ENCODE measurements at places on chromosomes 5 and 9.

DNA sequence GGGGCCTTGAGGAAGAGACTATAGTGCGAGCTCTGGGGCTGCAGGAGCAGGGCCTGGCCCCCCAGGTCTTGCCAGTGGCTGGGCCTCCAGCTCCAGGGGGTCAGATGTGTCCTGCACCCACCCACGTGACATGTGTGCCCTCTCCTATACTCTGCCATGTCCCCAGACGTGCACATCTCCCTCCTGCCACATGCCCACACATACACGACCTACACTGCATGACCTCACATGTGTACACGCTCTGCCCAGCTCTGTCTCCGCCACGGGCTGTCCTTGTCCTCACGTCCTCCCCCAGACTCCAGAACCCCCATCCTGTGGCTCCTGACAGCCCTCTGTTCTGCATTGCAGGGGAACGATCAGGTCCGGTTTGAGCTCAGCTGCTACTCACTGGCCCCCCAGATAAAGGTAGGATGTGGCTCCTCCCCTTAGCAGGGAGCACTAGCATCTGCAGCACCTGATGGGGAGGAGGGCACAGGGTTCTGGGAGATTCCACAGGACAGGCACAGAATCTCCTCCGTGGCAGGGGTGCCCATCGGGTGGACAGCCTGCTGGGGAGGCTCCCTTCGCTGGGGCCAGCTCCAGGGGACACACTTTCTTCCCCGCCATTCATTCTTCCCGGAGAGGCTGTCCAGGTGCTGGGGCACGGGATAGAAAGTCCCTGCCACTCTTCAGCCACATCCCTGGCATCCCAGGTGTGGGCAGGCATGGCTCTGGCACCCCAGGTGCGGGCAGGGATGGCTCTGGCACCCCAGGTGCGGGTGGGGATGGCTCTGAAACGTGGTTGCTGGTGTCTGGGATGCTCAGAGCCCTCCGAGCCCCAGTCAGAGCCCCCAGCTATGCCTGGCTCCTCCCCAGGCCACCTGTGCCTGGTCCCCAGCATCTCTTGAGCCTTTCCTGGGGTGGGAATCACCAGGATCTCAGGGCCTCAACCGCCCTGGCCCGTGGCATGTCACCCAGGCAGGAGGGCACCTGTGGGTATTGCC, 19.3 kb downstream of the ASS1 start:
- DNase-seq, result no peak

DNA sequence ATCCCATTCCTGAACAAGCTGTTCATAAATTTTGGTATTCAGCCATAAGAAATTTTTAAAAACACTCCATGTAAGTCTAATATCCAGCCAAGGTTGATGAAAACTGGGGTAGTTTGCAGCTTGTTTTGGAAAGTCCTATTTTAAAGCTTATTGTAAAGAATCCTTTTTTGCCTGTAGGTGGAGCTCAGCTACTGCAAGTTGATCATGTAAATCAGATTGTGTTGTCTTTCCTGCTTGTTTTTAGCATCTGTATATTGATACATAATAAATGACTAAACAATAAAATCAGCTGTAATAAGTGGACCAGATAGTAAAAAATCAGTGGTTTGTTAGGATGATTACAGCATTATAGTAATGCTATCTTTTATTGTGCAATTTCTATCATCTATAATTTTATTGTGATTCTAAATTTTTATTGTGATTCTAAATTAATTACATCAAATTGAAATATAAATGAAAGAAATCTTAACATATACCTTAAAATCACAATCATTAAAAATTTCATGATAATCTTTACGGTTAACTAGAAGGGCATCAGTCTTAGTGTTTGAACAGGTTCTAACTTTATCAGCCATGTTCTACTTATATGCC, 42.4 kb downstream of the CWC27 start:
- peak; percentile 47 for DNase-seq

DNA sequence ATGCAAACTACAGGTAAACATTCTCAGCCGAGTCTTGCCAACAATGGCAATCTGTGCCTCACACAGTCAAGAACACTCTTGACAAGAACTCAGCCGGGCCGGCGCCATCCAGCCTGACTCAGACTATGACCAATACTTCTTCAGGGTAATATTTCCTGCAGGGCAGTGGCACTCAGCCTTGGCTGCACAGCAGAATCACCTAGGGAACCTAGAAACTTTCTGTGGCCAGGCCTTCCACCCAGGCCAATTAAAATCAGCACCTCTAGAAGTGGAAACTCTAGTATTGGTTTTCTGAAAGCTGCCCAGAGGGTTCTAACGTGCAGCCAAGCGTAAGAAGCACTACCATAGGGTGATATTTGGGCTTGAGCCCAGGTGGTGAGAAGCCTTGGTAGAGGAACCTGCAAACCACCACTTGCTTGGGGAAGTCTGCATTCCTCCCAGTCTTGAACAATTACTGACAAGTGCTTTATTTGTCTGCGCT, 120.6 kb downstream of the TTLL11 start:
- no peak for DNase-seq

GRCh38 chr9:113436728-113437515, 26.4 kb downstream of the C9orf43 start:
- no peak for DNase-seq

- no peak for DNase-seq
These were observed 135.4 kb downstream of the RGS3 start for GRCh38 chr9:113598883-113599282.

DNA sequence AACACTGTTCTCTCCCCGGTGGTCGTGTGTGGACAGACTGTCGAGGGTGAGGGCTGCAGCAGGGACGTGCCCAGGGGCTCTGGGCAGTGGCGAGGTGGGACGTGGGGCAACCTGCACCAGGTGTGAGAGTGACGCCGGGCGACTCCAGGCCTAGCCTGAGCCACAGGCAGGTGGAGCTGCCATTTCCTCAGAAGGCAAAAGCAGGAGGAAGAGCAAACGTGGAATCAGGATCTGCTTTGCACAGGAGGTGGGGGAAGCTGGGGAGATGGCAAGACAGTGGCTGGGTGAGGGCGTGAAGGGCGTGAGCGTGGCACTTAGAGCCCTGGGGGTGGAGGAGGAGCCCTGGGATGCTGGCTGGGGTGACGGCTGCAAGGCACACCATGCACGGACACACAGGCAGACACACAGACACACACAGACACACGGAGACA, 39.6 kb upstream of the NSMF start:
- no peak for DNase-seq

DNA sequence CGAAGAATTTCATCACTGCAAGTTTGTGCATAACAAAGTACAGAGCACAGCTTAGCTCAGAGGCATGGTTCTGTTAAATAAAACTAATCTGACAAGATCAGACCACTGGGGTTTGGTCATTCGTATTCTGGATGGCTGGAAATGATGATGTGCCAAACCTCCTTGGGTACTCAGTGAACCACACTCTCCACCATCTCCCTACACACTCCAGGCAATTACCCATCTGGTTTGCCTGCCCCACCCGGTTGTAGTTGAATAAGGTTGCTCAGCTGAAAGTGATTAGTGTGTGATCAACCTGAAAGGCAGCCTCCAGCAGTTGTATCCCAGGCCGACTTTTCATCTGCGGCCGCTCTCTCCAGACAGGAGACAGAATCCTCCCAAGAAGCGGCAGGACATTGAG, 371.4 kb downstream of the TLE1 start:
- DNase-seq, result no peak

- no peak for DNase-seq
These were observed 8.1 kb downstream of the OSMR start for GRCh38 chr5:38853753-38854470.

- DNase-seq, result no peak
These were observed 77.4 kb downstream of the PHF2 start for GRCh38 chr9:93653760-93654159.

DNA sequence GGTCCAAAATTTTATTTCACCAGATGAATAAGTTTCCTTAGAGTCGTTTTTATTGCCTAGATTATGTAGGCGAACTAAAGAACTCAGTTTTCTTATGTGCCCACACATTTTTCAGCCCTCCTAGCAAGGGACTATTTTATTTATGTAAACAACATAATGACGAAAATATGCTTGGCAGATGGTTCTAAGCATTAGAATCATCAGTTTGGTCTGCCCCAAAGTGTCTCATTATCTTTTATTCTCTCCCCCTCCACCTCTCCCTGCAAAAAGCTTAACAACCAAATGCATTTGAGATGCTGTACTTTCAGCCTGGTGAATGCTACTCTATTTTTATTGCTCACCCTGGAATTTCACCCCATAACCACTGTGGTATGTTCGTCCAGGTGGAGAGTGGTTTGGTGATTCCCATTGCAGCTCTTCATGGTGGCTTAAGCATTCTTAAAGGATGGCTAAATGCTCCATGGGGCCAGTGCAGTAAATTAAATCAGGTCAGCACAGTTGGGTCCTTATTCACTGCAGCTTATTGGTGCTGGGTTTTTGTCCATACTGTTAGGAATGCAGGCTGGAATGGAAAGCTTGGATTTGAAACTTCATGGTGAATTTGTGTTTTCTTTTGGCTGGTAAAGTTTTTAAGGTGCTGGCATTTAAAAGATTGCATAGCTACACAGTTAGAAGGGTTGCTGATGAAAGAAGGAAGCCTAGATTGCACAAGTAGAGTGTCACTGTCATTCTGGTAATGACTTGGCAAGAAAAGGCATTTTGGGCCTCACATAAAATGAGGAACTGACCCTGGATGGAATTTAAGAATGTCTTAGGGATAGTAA, 39.2 kb downstream of the TLE4 start:
- no peak for DNase-seq

DNA sequence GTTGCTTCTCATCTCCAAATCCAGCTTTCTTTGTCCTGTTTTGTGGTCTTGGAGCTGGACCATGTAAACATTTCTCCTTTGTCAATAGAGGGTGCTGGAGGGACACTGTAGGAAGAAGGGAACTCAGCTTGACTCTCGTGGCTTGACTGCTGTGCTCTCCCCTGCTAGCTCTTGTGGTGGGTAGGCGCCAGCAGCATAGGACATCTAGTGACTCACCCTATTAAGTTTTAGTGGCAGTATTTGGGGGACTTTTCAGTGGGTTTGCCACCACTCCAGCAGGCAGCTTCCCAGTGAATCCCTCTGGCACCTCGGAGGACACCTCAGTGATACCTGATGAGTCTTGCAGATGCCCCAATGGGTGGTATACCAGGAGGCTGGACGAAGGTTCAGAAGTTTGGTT, 97.8 kb downstream of the TSSK1B start:
- no peak for DNase-seq

DNA sequence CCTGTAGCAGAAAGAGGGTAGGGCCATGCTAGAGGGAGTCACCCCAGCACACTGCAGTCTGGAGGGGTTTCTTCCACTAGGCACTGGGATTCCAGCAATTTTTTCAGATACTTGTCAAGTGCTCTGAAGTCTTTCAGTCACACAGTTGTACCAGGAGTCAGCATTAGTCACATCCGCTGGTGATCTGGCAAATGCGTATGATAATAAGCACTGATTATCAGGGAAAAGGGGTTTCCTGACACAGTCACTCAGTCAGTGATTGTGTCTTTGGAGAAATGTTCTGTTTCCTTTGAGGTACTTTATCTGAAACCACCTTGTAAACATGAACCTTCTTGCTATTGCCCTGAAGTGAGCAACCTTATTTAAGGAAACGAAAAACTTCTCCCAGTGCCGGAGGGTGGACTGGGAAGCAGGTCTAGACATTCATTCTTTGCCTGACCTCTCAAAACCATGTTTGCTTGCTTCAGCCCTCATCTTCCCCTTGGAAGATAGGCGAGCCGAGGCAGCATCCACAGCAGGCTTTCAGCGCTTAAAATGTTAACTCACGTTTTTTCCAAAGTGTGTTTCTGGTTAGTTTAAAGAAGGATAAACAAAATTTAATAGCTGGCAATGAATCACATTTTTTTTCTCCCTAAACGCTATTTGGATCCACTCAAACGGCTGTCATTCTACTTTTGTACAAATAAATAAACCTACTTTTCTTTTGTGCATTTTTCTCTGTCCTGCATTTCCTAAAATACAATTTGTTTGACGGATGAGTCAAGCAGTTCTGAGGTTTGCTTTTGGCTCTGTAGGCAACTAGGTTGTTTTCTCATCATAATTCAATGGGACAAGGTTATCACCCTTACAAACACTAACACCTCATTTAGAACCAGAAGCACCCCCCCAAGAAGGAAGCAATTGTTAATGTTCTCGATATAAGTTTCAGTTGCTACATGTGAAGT, 77.7 kb downstream of the FOXD1 start:
- DNase-seq, result no peak

DNA sequence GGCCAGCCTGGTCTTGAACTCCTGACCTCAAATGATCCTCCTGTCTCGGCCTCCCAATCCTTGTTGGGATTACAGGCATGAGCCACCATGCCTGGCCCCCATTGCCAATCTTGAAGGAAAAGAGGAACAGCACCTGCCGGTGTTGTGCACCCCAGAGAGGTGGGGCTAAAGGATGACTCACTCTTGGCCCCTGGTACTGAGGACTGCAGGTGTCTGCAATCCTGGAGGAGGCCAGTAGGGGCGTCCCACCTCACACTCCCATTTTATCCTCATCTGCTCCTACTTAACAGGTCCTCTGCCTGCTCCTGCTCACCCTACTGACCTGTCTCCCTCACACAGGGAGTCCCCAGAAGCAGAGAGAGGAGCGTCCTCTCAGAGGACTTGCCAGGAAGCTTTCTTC, 390.4 kb downstream of the ARHGEF28 start:
- no peak for DNase-seq

GRCh38 chr5:181207214-181207959, 2.4 kb upstream of the TRIM7 start:
- DNase-seq, result no peak

DNA sequence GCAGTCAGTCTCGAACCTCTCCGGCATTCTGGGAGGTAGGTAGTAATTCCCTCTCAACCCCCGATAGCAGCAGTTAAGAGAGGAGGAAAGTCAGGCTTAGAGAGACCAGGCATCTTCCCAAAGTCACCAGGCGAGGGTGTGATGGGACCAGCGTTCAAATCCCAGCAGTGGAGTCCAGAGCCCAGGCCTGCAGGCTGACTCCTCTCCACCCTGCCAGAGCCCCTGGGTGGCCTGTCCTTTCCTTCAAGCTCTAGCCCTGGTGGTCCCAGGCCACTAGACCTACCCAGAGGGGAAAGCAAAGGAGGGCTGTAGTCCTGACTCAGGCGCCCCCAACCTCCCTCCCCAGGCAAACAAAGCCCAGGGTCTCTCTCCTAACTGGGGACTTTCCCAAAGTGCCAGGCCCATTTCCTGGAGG, 4.2 kb upstream of the NR5A1 start:
- DNase-seq, result no peak

DNA sequence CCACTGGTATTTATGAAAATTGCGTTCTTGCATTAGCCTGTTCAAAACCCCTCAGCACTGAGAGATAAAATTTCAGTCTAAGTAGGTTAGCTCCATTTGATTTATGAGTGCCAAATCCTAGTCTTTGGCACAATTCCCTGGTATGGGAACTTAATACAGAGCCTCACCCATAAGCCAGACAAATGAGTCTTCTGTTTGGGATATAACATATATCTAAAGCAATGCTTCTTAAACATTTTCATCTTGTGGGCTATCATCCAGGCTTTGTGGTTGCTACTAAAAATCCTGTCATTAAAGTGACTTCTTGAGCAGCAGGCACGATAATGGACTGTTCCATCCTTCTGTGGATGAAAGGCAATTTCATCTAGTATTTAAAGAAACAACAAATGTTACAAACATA, 419.5 kb upstream of the ACTBL2 start:
- no peak for DNase-seq

GRCh38 chr9:129569502-129570449, 51.1 kb downstream of the C9orf50 start:
- DNase-seq, result no peak

GRCh38 chr9:105144841-105145240, 99.6 kb upstream of the SLC44A1 start:
- no peak for DNase-seq

All from NCI-H1694 treated with DMSO at 0.1 percent for 48 hours (cell line).